ENCODE measurements at places on chromosomes 6 and 20.

- no peak for DNase-seq
These were observed 175.9 kb upstream of the SCGN start for GRCh38 chr6:25476126-25476525.

GRCh38 chr6:168189200-168190013 is 110.4 kb upstream of the FRMD1 start:
- no peak for DNase-seq

GRCh38 chr20:1632178-1632577 is 12.4 kb upstream of the SIRPB1 start:
- no peak for DNase-seq

DNA sequence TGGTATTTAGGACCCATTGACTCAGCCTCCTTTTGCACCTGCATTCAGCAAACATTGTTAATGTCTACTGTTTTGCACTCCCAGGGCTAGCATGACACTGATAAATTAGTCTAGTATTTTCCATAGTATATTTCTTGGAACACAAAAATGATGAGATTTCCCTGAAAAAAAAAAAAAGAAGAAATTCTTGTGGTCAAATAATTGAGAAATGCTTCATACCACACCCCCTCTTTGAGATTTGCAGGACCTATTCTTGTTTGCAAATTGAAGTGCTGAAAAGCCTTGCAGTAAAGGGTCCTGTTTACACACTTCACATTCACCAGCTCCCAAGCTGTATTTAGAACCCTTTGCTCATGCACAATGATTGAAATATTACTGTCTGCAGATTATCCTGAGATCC is 36.3 kb upstream of the CLIC5 start:
- no peak for DNase-seq

GRCh38 chr6:22363714-22364239 is 66.9 kb upstream of the PRL start:
- DNase-seq, result no peak

GRCh38 chr6:56772737-56773184 is 130.1 kb upstream of the DST start:
- DNase-seq, result no peak

GRCh38 chr6:113363048-113363798 is 493.9 kb upstream of the MARCKS start:
- DNase-seq, result no peak

- DNase-seq, result no peak
These were observed 58.9 kb downstream of the GMDS start for GRCh38 chr6:2186516-2186915.

DNA sequence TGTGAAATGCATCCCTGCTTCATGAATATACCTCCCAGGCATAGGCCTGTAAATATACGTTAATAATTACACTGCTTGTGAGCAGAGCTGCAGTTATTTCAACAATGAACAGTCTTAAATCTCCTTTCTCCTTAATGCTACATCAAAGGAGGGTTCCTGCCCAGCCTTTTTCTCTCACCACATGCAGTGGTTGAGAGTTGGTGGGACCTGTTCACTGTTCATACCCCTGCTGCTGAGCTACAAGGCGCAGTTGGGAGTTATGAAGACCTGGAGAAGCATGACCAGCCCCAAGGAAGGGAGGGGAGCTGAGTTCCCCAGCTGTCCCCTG is 111.9 kb upstream of the FOXQ1 start:
- DNase-seq, result no peak

DNA sequence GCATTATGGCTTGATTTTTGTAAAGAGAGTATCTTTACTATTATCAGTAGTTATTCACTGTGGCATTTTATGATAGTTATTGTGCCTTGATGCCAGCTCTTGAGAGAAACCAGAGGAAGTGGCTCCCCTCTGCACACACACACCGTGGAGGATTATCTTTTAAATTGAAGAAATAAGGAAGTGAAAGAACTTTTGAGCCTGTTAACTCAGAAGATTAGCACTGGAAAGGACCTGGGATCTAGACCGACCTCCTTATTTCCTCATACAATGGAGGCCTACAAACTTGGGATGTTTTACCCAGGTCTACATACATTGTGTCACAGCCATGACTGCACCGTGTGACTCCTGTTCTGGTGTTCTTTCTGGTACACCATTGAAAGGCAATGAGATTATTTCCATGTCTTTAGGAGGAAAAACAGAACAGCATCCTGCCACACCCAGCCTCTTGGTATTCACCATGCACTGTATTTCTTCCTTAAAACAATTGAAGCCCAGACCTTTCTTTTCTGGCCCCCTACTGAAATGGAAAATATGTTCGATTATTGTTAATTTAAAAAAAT is 40.6 kb downstream of the HECA start:
- DNase-seq, result no peak

GRCh38 chr6:149905371-149905910 is 7.5 kb upstream of the RAET1E start:
- DNase-seq, result no peak

DNA sequence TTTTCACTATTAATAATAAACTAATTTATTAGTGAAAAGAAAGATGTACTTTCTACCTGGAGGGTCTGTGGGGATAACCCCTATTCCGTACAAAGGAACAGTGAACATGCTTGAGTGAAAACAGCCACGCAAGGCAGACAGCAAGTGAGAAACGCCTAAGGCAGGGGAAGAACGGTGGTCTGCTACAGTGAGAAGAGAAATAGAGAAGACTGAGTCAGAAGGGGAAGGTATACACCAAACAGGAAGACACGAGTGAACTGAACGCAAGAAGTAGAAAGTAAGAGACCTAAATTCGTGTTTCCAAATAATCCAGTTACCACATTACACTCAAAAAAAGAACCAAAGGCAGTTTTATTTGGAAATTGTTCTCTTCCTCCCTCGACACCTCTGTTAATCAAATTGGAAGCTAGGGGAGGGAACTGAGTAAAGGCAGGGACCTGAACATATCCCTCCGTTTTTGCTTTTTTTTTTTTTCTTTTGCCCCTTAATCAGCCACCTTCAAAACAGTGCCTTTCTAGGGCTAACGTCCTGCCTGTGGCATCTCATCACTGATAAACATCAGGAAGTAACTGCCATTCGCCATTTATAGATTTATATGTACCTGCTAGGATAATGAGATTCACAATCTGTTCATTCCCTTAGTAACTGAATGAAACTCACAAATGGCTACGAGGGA is 48.9 kb downstream of the ATXN1 start:
- DNase-seq, result no peak

DNA sequence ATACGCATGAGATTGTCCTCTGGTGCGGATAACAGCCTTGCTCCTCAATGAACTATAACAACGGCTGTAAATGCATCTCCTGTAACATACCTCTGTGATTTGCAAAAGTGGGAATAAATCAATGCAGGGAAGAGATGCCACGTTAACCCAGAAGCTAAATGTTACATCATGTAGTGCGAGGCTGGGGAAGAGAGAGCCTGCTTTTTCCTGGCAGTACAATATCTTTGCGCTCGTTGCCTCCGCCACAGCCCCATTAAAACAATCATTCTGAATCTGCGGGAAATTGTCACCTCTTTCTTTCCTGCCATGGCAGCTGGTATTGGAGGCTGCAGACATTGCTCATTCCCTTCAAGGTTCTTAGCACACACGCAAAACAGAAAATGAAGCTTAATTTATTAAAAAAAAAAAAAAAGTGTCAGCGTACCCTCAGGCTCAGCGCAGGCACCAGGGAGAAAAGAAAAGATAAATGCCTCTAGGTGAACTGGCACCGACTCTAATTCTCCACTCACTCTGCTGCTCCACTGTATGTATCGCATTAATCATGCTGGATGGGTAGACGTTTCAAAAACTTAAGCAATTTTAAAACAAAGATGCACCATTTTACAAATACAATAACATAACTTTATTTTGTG is 70.2 kb upstream of the TFB1M start:
- DNase-seq, result no peak

DNA sequence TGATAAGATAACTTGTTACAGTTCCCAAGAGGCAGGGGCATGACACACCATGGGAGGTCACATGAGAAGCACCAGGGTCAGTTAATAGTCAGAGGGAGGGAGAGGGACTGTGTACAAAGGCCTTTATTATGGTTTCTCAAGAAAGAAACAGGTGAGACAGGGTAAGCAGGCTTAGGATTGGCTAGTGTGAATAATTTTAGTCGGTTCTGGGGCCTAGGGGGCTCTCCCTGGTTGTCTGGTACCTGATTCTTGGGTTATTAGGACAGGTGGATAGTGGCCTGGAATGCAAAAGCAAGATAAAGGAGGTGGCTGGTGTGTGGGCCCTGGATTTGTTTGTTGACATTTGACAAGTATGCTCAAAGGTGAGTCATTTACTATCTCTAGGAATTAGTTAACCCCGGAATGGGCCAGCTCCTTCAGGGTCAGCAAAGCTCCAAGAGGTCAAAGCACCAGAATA is 49.4 kb upstream of the MCUR1 start:
- no peak for DNase-seq

DNA sequence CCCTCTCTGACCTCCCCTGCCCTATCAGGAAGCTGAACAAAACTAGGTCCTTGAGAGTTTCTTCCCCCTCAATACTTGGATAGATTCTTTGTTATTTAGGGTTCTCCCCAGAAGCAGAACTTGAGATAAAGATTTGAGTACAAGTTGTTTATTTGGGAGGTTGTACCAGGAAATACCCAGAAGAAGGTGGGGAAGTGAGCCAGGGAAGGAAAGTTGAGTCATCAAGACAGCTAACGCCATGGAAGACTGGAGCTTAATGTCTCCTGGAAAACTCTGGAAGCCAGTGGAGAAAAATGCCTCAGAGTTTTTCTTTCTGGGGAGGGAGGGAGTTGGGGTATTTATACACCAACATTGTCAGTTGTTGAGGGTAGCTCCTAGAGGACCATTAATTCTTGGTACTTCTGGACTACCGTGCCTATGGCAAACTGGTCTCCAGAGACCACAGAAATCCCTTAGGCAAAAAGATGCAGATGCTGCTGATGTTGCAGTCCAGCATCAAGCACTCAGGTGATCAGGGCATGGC is 102.6 kb upstream of the ZFP64 start:
- DNase-seq, result no peak

DNA sequence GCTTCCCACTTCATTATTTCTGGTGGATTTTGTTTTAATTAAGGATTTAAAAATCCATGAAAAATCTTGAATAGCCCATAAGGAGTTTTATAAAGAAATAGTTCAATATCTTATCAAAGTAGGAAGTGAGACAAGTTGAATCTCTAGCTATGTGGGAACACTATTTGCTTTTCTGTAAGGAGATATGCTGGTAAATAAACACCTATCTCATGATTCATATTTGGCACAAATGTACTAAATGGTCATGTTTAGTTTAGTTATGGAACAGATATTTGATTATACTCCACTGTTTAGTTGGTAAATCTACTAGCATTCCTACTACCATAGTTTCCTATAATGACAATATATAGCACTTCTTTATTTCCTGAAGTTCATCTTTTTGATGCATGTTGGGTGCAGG is 239.9 kb upstream of the CEP162 start:
- DNase-seq, result no peak

DNA sequence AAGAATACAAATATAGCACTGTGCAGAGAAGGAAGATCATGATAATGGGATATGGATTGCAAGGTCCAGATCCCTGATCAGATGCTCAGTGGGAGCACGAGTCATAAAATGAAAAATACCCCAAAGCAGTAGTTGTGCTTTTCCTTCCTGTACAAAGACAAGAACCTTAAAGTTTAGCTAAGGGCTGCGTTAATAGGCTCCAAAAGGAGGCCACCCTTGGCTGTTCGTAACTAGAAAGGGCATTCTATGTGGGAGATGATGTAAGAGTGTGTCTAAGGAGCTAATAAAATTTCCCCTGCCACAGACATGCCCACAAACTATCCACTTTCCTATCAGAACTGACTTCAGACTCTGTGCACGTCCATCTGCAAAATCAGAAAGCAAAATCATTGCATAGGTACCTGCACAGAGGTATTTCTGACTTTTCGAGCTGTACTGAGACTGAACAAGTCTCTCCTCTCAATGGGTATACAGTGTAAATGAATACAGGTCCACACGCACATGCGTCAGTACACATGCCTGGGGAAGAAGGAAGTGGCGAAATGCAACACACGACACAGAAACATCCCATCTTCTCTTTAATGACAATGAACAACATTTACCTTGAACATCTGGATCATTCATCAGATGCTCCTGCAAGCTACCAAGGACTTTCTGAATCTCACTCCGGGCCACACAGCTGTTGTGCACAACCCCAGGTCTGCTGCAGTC is 16.9 kb upstream of the ANKRD60 start:
- DNase-seq, result no peak

- no peak for DNase-seq
These were observed 242.9 kb downstream of the KHDRBS2 start for GRCh38 chr6:62043084-62043483.

GRCh38 chr20:36848078-36848660 is 27.8 kb upstream of the TLDC2 start:
- DNase-seq, result no peak

- DNase-seq, result no peak
These were observed 29.0 kb downstream of the ARMC2 start for GRCh38 chr6:108877046-108877751.

DNA sequence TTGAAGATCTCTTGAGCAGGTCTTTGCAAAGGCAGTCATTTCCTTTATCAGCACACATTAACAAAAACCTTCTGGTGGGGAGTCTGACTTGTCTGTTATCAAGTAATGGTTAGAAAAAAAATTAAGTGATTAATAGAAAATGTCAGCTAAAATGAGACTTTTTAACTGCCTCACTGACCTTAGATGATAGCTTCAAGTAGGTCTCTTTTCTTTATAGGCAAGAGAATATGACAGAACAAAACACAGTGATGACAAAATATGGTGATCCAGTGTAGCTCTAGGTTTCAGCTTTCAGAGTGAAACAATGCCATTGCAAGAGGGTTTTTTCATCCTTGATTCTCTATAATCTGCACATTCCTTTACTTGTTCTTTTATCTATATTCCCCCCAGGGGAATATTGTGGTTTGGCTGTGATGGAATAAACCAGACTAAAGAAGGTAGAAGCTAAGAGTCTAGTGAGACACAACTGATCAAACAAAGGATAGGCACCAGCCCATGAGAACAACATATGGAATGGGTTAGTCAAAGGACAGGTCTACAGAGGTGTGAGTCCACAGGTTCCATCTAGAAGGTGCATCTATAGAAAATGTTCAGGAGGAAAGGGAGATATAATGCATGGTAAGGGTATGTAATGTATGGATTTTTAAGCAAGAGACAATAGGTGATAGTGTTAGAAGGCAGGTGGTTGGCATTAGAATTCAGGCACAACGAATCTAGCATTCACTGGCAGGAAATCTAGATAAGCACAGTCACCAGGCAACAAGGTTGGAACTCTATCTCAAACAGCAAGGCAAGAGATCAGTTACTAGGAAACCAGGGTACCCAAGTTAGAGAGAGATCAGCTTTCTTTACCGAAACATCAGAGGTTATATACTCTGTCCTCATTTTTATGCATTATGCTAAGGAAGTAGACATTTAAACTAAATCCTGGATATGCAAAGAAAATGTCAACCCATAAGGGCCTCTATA is 228.9 kb upstream of the SMLR1 start:
- DNase-seq, result no peak

All from stimulated activated CD4-positive, alpha-beta T cell treated with anti-CD3 and anti-CD28 coated beads, TNF-alpha, amount 100 ng/mL, for 24 hours (primary cell).